Inflammatory macrophage treated with lipopolysaccharide for 4 hours (primary cell): ENCODE measurements at places on chromosomes 1 and 21.

- DNase-seq = no peak
These were observed 3.0 kb downstream of the GNG12 start for GRCh38 chr1:67830226-67830625.

DNA sequence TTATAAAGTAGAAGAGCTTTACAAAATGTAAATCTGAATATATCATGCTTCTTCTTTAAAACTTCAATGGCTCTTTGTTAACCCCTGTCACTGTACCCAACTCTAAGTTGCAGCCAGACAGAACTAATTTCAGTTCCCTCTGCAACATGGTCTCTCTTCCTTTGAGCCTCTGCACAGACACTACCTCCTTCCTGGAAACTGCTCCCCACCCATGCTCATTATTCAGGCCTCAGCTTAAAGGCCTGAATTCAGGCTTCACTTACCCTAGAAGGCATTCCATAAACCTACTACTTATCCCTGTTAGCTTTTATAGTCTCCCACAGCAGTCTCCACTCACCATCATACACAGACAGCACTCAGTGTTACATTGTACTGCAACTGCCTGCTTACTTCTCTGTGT, 2.6 kb upstream of the EEIG2 start:
- DNase-seq = peak; percentile 65

DNA sequence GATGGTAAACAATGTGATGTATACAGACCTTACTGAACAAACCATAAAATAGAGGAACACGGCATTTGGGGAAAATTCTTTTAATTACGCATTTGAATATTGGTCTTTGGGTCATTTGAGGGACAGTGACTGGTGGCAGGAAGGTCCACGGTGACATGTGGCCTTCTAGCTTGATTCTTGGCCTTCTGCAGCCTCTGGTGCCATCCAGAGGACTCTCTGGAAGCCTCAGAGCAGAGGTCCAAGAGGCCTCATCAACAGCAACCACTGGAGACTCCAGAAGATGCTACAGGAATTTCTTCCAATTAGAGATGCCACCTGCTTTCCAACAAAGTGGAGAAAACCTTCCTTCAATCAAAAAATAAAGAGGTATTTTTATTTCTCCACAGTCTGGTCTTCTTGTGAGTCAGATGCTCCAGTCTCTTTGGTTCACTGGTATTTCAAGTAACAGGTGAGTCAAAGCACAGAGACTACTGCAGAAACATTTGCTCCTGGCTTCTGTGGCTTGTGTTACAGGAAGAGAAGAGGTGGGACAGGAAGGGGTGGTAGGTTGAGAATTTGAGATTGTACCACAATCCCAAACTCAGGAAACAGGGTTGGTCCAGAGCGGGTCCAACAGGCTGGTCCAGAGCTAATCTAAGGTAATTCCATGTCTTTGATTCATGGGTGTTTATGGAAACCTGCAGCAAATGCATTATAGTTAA, 2.7 kb upstream of the F5 start:
- no peak for DNase-seq

DNA sequence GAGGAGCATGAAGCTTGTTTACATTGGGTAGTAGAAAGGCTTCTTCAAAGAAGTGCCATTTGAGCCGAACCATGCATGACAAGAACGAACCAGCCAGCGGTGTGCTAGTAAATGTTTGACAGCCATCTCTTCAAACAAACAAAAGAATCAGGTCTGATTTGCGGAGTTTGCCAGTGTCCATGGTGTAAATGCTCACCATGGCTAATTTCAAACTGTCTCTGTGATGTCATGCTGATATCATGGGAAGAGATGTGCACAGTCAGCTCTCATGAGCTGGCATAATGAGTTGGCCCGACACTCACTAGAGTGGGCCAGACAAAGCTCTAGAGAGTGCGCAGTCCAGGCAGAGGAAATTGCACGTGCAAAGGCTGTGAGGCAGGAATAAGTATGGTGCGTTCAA, 101.1 kb downstream of the KAZN start:
- no peak for DNase-seq

DNA sequence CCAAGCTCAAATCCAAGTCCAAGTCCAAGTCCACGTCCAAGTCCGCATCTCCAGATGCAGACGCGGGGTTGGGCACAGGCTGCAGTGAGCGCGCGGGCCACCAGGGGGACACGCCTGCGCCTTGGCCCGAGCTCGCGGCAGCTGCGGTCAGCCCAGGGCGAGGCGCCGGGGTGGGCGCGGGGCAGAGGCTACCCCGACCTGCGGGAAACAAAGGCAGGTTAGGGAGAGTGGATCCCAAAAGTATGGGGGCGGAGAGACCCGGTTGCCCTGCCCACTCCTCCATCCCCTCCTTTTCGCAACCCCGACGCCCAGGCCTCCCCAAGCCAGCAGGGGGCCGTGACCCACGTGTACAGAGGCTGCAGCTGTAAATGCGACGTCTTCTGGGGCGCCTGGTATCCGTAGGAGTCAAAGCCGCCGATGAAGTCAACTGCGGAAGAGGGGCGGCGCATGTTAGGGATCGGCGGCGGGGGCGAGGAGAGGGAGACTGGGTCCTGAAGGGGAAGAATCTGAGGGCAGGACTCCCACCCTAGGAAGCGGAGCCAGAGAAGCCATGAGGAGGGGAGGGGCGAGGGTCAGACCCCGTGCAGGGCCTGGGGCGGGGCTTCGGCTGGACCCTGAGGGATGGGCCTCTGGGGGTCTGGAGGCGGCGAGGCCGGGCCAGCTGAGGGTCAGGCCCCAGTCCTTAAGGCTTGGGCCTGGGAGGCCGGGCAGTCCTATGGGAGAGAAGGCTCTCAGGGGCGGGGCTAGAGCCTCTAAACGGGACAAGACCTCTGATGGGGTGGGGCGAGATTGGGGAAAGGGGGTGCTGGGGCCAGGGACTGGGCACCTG, 58.0 kb downstream of the NKAIN1 start:
- peak; percentile 53 for DNase-seq

DNA sequence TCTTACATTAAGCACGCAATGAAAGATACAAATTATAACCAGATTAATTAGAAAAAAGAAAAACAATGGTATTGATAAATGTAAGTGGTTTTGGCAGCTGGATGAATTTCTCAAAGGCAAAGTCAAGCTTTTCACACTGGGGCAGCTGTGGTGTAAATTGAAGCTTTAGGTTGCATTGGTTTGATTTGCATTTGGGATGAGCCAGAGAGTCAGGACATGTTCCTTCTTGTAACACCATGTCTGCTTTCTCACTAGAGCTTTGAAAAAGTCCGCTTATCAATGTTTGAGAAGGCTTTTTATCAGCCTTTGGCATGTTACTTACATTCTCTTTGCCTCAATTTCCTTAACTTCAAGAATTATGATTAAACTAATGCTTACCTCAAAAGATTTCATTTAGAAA, 173.9 kb downstream of the GPATCH2 start:
- no peak for DNase-seq

DNA sequence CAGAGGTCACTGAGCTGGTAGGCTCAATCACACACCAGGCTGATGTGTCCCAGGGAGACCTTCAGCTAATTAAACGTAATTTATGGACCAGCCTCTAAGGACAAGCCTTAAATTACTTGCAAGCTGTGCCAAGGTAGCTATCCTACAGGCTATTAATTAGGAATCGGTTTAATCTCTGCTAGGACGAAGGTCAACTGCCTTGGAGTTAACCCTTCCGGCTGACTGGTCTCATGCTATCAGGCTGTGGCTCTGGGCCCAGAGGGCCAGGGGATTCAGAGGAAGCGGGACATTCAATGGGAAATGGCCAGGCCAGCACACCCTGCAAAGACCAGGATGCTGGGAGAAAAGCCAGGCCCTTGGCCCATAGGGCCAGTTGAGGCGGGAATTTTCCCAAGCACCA, 19.0 kb downstream of the DHRS3 start:
- no peak for DNase-seq

- no peak for DNase-seq
These were observed 111.6 kb downstream of the ADGRL2 start for GRCh38 chr1:81912383-81912782.

GRCh38 chr1:170666541-170667254, 2.8 kb downstream of the PRRX1 start:
- DNase-seq = no peak

DNA sequence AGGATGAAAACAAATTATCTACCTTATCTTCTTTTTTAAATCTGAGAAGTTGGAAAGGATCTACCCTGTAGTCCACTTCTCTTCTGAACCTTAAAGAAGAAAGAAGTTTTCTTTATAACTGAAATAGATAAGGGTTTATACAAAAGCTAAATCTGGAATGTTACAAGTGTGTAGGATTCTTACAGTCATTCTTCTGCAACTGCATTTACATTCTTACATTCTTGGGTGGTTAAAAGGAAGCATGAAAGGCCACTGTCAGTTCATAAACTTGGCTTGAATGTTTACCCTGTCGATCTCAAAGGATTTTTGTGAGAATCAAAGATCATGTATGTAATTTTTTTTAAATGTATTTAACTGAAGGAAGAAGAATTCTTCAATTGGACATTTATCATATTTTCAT, 142.1 kb upstream of the BRINP3 start:
- no peak for DNase-seq

- no peak for DNase-seq
These were observed 178.6 kb downstream of the PRDM16 start for GRCh38 chr1:3247521-3248121.

GRCh38 chr1:221456918-221457317, 285.0 kb downstream of the DUSP10 start:
- DNase-seq = no peak

DNA sequence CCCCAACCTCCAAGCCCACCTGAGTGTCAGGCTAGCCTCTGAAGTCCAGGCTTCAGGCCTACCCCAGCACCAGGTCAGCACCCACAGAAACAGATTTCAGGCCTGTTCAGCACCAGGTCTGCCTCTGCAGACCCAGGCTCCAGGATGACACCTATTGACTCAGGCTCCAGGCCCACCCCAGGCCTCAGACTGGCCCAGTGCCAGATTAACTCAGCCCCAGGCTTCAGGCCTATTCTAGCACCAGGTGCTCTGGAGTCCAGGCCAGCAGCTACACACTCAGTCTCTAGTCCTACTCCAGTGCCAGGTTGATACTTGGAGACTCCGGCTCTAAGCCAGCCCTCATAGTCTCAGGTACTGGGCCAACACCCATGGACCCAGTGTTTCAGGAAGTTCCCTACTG, 541.7 kb upstream of the PBX1 start:
- DNase-seq = no peak

GRCh38 chr1:220887520-220888416, 8.5 kb downstream of the HLX start:
- peak; percentile 85 for DNase-seq

GRCh38 chr1:237384213-237384612, 342.2 kb downstream of the RYR2 start:
- DNase-seq = no peak

DNA sequence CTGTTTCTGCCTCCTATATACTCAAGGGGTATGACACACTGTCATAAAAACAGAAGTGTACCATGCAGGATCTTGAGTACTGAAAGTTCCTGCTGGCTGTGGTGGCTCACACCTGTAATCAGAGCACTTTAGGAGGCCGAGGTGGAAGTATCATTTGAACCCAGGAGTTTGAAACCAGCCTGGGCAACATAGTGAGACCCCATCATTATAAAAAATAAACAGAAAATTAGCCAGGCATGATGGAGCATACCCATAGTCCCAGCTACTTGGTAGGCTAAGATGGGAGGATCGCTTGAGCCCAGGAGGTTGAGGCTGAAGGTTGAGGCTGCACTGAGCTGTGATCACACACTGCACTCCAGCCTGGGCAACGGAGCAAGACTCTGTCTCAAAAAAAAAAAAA, 20.1 kb downstream of the ERI3 start:
- DNase-seq = no peak

GRCh38 chr1:70171512-70171911, 33.9 kb downstream of the LRRC40 start:
- no peak for DNase-seq

DNA sequence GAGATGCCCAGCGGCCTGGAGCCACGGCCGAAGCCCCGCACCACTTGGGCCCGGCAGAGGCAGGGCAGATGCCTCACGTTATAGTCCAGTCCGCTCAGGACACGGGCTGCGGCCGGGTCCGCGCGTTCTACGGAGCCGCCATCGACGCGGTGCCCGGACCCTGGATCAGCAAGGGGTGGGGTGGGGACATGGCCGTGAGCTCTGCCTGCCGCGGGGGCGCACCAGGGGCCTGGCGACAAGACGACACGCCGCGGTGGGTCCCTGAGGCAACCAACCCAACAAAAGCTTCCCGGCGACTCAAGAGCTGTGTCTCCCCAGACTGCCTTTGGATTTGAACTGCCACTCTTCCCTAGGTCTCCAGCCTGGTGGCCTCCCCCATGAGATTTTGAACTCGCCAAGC, 211.4 kb upstream of the GREM2 start:
- DNase-seq = no peak

DNA sequence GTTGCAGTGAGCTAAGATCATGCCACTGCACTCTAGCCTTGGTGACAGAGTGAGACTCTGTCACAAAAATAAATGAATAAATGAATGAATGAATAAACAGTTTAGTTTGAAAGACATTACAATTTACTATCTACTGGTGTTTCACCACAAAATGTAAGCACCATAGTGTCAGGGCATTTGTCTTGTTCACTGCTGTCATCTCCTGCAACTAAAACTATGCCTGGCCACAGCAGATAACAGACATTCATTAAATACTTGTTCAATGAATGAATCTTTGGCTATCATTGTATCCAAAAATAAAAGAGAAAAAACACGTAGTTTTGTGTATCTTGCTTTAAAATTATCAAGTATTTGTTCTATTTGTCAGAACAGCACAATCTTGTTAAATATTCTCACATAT, 32.5 kb downstream of the SASS6 start:
- no peak for DNase-seq

GRCh38 chr21:44815225-44815624, 2.6 kb downstream of the SUMO3 start:
- no peak for DNase-seq

- DNase-seq = no peak
These were observed 70.2 kb downstream of the ESRRG start for GRCh38 chr1:216653001-216653400.

- DNase-seq = no peak
These were observed 39.6 kb downstream of the NUF2 start for GRCh38 chr1:163361123-163361934.

GRCh38 chr1:218166268-218166945, 118.7 kb upstream of the RRP15 start:
- no peak for DNase-seq

GRCh38 chr1:212678456-212679410, 20.9 kb downstream of the BATF3 start:
- peak; percentile 86 for DNase-seq
